Progenitor cell of endocrine pancreas (in vitro differentiated cells): ENCODE measurements at places on chromosomes 2 and 18. TPM values are rescaled to one million over a fixed set of nuclear protein-coding genes. Genes with fewer than 3 reads are reported as not detected.
A peak's percentile ranks its signal among the peaks of the same experiment; 100 is the strongest.

SPHKAP gene
- 0.07 TPM in 2 replicates for total RNA-seq

SGPP2 gene
- total RNA-seq: 14.2 and 19.8 TPM in 2 replicates

DNA sequence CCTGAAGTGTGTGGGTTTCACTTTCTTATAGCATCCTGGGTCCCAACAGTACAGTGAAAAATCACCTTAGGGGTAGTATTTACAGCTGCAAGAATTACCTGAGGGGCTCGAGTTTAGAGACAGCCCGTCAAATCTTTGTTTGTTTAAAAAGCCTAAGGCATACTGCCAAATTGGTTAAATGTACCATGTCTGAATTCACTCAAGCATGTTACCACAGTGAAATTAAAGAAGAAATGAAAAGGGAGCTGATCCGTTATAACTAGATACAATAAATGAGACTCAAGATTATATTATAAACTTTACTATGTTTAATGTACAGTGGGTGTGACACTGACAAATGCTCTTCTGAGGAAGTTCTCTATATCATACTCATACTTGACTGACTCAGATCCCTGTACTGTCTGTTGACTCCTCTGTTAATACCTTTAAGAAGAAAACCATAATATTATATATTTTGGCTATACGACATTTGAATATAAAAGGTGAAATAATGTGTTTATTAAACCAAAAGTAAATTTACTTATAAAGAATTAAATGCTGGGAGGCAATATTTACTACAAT, 107.3 kb downstream of the TMEFF2 start:
- no peaks in the 10 kb centered on the region for H3K27me3 ChIP-seq
- H3K36me3 ChIP-seq: no peaks in the 10 kb centered on the region
- no peak for DNase-seq
- no peak overlapping the region for H3K27ac ChIP-seq
- no peak overlapping the region for H3K4me3 ChIP-seq

DNA sequence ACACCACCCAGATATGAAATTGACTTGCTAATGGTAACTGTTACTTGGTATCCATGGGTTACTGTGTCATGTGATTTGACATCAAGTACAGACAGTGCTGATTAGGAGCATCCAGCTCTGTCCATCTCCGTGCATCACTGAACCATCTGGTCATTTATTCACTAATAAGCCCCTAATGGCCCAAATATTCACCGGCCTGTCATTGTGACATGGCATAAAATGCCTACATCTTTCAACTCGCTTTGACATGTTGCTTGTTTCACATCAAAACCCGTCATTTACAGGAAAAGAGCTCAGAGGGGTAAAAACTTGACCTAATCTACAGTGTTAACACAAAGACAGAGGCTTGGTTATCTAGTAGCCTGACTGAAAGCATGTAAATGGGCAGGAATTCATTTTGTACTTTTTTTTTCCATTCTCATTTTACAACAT, 308.9 kb upstream of the ATP5MC3 start:
- no peak overlapping the region for H3K27ac ChIP-seq
- H3K4me1 ChIP-seq: no peaks in the 10 kb centered on the region
- H3K36me3 ChIP-seq: no peaks in the 10 kb centered on the region
- H3K4me3 ChIP-seq: no peak overlapping the region

CHST10 gene
- 22.1 TPM in 2 replicates for total RNA-seq

DNA sequence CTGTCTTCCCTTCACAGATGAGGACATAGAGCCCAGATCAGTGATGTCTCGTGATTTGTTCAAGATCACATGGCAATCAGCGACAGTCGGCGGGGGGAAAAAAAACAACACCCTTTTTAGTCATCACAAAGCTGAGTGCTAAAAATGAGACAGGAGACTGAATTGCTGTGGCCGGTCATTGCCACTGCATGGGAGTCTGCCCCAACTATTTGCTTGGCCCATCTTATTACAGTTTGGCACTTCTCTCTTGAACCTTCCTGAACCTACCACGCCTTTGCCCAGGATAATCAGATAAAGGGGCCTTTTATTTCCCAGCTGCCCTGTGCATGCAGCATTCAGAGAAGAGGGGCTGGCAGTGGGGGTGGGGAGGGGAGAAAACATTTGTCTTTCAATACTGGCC, 42.7 kb downstream of the SETBP1 start:
- H3K4me3 ChIP-seq: no peak overlapping the region
- H3K27ac ChIP-seq: no peak overlapping the region
- no peak for DNase-seq
- peaks cover 2% of the 10 kb centered on the region for H3K36me3 ChIP-seq

- H3K4me3 ChIP-seq: no peak overlapping the region
- no peak for DNase-seq
- no peak overlapping the region for H3K27ac ChIP-seq
- no peaks in the 10 kb centered on the region for H3K27me3 ChIP-seq
- H3K36me3 ChIP-seq: peaks cover 3% of the 10 kb centered on the region
These were observed 74.6 kb downstream of the TTC27 start for GRCh38 chr2:32702303-32703064.

MAP3K19 gene
- not detected in 2 replicates for total RNA-seq

VWC2L gene
- 0.16 TPM in 1 of 2 replicates, not detected in the other for total RNA-seq

SLC5A7 gene
- 0.60 and 1.8 TPM in 2 replicates for total RNA-seq

DNA sequence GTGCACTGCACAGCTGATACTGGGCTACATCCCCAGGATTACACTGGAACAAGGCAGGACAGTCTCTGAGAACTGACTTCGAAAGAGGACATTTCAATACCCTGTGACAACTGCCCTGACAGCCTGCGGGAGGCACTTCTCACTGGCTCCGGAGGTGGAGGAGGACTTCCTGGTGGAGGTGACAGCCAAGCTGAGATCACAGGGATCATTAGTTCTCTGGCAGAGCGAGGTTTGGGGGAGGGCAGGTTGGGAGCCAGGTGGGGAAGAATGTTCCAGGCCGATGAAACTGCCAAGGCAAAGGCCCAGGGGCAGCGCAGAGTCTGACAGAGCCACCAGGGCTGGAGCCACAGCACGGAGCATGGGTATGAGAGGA, 28.0 kb upstream of the NPAS2 start:
- peaks cover 5% of the 10 kb centered on the region for H3K27me3 ChIP-seq
- no peak overlapping the region for H3K4me3 ChIP-seq
- H3K4me1 ChIP-seq: peaks cover 9% of the 10 kb centered on the region

- no peak overlapping the region for H3K4me3 ChIP-seq
- H3K36me3 ChIP-seq: no peaks in the 10 kb centered on the region
- H3K27me3 ChIP-seq: peaks cover 17% of the 10 kb centered on the region
- no peaks in the 10 kb centered on the region for H3K4me1 ChIP-seq
These were observed 100.2 kb upstream of the TEX51 start for GRCh38 chr2:126798276-126799140.

ACADL gene
- 0.38 and 0.55 TPM in 2 replicates for total RNA-seq

DNA sequence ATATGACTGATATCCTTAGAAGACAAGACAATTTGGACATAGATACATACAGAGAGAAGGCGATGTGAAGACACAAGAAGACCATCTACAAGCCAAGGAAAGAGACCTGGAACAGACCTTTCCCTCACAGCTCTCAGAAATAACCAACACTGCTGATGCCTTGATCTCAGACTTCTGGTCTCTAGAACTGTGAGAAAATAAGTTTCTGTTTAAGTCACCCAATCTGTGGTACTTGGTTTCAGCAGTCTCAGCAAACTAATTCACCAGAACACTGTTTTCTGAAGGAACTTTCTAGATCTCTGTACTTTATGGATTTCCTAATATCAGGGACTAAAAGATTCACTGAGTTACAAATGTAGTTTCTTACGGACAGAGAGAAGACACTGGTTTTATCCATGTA, 58.8 kb downstream of the NAB1 start:
- H3K36me3 ChIP-seq: peaks cover 2% of the 10 kb centered on the region
- peaks cover 3% of the 10 kb centered on the region for H3K27me3 ChIP-seq
- no peak overlapping the region for H3K27ac ChIP-seq
- no peaks in the 10 kb centered on the region for H3K4me1 ChIP-seq
- DNase-seq: no peak

- H3K27me3 ChIP-seq: no peaks in the 10 kb centered on the region
- no peak for DNase-seq
- H3K36me3 ChIP-seq: no peaks in the 10 kb centered on the region
- no peak overlapping the region for H3K27ac ChIP-seq
These were observed 58.7 kb upstream of the STAM2 start for GRCh38 chr2:152234277-152234676.

REG3G gene
- not detected in 2 replicates for total RNA-seq

GRCh38 chr18:20971886-20972267, 139.7 kb downstream of the ROCK1 start:
- H3K36me3 ChIP-seq: peaks cover 26% of the 10 kb centered on the region
- H3K4me3 ChIP-seq: no peak overlapping the region
- H3K27me3 ChIP-seq: no peaks in the 10 kb centered on the region
- H3K4me1 ChIP-seq: peaks cover 3% of the 10 kb centered on the region
- no peak overlapping the region for H3K27ac ChIP-seq
- no peak for DNase-seq

- no peak for DNase-seq
- no peak overlapping the region for H3K27ac ChIP-seq
- peaks cover 4% of the 10 kb centered on the region for H3K27me3 ChIP-seq
- peaks cover 3% of the 10 kb centered on the region for H3K4me1 ChIP-seq
- H3K4me3 ChIP-seq: no peak overlapping the region
- H3K36me3 ChIP-seq: no peaks in the 10 kb centered on the region
These were observed 202.8 kb upstream of the RND3 start for GRCh38 chr2:150690261-150690660.

- peaks cover 9% of the 10 kb centered on the region for H3K27me3 ChIP-seq
- H3K27ac ChIP-seq: no peak overlapping the region
- no peak for DNase-seq
- H3K4me3 ChIP-seq: no peak overlapping the region
These were observed 54.7 kb downstream of the E2F6 start for GRCh38 chr2:11411244-11411643.

MROH2A gene
- total RNA-seq: not detected in 2 replicates

- DNase-seq: no peak
- no peak overlapping the region for H3K4me3 ChIP-seq
- no peaks in the 10 kb centered on the region for H3K27me3 ChIP-seq
- peaks cover 11% of the 10 kb centered on the region for H3K36me3 ChIP-seq
- no peaks in the 10 kb centered on the region for H3K4me1 ChIP-seq
- H3K27ac ChIP-seq: no peak overlapping the region
These were observed 93.9 kb downstream of the DGKD start for GRCh38 chr2:233448220-233448559.

MAP4K4 gene
- total RNA-seq: 171 and 184 TPM in 2 replicates

DNA sequence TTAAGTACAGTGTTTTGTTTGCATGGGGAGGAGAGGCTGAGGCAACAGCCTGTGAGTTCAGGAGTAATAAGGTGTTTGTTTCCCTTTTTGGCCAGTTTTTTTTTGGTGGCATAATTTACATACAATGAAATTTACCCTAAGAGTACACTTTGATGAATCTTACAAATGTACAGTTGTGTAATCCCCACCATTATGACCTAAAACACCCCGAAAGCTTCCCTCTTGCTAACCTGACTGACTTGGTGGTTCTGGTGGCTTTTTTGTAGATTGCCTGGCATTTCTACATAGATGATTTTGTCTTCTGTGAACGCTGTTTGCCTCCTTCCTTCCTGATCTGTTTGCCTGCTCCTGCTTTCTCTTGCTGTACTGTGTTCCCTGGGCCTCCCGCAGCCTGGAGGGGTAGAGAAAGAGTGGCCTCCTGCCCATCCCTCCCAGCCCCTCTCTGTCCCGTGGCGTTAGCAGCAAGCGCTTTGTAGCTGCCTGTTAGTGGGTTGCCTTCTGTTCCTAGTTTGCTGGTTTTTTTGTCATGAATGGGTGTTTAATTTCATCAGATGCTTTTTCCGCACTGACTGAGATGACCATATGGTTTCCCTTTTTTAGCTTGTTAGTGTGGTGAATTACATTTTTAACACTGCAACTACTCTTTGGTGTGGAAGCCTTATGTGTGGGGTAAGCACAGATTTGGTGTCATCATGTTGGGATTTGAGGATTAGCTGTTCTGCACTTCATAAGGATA, 32.1 kb downstream of the ASAP2 start:
- DNase-seq: no peak
- peaks cover 37% of the 10 kb centered on the region for H3K4me1 ChIP-seq
- peak overlapping the region; percentile 8 for H3K27ac ChIP-seq
- H3K36me3 ChIP-seq: peaks cover 5% of the 10 kb centered on the region

TPRKB gene
- total RNA-seq: 43.3 and 46.8 TPM in 2 replicates

GRCh38 chr2:385785-386184, 97.9 kb upstream of the ALKAL2 start:
- H3K4me3 ChIP-seq: no peak overlapping the region
- H3K27me3 ChIP-seq: peaks cover 10% of the 10 kb centered on the region
- H3K27ac ChIP-seq: no peak overlapping the region
- H3K36me3 ChIP-seq: no peaks in the 10 kb centered on the region
- DNase-seq: no peak

DNA sequence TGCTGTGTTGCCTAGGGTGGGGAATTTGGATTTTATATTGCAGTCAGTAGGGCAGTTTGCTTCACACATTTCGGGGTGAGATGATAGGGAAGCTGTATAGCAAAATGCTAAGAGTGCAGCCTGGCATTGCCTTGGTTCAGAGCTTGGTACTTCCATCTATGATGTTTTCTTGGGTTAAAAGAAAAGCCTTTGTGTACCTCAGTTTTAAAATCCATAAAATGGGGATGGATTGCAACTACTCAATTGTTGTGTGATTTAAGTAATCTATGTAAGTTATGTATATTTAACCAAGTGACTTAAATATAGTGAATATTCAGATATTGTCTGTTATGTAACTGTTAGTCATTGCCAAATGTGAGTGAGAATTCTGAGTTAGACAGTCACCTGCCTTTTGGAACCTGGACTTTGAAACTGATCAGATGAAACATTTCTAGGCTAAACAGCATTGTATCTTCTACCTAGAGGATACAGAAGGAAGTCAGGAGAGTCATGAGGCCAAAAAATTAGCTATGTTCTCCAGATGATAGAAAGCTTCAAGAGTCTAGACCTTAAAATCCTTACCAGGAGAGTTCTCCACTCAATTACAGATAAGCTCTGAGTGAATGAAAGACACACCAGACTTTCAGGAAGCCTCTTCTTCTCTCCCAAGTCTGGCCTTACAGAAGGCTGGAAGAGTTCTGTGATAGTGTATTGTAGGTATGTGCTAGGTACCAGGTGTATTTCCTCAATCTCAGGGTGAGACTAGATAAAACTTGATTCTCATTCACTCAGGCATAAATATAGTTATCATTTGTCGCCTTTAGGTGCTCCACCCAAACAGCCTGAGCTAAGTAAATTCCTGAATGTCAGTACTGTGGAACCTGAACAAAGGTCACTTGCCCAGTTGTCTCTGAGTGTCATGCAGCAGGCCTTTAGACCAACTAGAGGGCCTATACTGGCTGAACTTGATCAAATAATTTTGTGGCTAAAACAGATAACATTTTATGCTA, 7.5 kb downstream of the RIOK3 start:
- H3K4me1 ChIP-seq: peaks cover 8% of the 10 kb centered on the region
- no peak for DNase-seq
- no peak overlapping the region for H3K27ac ChIP-seq
- no peak overlapping the region for H3K4me3 ChIP-seq

GRCh38 chr2:102547462-102547861, 71.9 kb upstream of the SLC9A2 start:
- H3K27me3 ChIP-seq: no peaks in the 10 kb centered on the region
- H3K4me1 ChIP-seq: peaks cover 5% of the 10 kb centered on the region
- no peaks in the 10 kb centered on the region for H3K36me3 ChIP-seq

GRCh38 chr2:203631068-203631757, 75.2 kb upstream of the CD28 start:
- no peaks in the 10 kb centered on the region for H3K36me3 ChIP-seq
- peaks cover 17% of the 10 kb centered on the region for H3K4me1 ChIP-seq
- H3K27ac ChIP-seq: no peak overlapping the region
- no peak for DNase-seq
- no peaks in the 10 kb centered on the region for H3K27me3 ChIP-seq

- no peak overlapping the region for H3K27ac ChIP-seq
- peaks cover 31% of the 10 kb centered on the region for H3K27me3 ChIP-seq
- DNase-seq: no peak
These were observed 220.7 kb downstream of the NDUFA10 start for GRCh38 chr2:239804161-239805042.

GPR75 gene
- 3.9 and 4.4 TPM in 2 replicates for total RNA-seq
